ENCODE measurements at places on chromosomes 5 and 9. TPM values are rescaled to one million over a fixed set of nuclear protein-coding genes. Genes with fewer than 3 reads are reported as not detected.

PHAX gene
- total RNA-seq, result 31.7 TPM

HCN1 gene
- 0.17 TPM for total RNA-seq

FLT4 gene
- 8.0 TPM for total RNA-seq

DNA sequence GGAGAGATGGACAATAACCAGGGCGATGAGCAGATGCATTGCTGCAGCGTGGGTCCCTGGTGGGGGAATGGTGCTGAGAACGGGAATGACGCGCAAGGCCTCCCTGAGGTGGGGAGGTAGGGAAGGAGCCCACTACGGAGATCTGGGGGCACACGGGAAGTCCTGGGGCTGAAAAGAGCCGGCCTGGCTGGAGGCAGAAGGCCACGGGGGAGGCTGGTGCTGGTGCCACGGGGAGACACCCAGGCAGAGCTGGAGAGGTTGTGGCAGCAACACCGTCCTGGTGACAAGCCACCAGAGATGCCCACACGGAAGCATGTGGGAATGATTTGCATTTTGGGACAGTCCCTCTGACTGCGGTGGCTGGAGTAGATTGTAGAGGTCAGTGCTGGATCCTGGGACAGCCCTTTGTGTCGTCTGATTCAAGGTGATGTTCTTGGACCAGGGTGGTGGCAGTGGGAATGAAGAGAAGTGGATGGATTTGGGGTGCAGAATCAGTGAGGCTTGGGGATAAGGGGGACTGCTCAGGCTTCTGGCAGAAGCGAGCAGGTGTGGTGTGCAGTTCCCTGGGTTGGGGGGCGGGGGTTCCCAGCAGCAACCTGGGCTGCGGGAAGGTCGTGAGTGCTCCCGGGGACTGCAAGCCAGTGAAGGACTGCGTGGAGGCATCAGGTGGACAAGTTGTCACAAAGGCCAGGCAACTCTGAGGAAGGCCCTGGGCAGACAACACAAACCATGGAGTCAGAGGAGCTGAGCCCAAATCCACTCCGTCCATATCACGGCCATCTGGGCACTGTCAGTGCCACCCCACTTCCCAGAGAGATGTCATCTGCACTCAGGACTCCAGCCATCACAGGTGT is 25.2 kb upstream of the CNOT6 start:
- no peak for DNase-seq

DNA sequence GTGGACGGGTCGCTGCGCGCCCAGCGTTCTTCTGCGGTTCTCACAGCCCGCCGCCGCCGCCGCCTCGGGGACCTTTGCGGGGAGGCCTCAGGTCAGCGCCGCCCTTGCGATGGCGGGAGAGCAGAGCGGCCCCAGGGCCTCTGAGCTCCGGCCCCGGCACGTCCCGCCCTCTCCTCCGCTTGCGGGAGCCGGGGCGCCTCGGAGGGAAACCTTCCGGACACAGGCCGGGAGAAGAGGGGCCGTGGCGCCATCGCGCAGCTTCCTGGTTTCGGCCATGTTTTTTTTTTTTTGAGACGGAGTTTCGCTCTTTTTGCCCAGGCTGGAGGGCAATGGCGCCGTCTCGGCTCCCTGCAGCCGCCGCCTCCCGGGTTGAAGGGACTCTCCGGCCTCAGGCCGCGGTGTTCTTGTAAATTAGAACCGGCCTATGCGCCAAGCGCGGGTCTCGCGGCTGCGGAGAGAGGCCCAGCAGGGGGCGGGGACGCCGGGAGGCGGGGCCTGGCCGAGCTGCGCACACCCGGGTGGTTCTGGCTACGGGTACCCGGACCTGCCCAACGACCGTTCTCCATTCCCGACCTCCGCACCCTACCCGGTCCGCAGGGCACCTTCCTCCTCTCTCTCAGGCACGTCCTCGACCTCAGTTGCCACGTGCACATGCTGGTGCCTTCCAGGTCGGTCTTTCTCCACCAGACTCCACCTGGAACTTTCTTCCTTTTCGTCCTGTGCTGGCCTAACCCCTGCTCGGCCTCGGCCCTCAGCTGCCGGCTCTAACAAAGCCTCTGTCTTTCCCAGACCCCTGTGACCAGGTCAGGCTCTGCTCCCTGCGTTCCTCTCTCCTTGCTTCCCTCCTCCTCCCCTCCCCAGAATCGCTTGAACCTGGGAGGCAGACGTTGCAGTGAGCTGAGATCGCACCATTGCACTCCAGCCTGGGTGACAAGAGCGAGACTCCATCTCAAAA is 28.8 kb upstream of the MGAT1 start:
- DNase-seq, result peak; percentile 94

DNA sequence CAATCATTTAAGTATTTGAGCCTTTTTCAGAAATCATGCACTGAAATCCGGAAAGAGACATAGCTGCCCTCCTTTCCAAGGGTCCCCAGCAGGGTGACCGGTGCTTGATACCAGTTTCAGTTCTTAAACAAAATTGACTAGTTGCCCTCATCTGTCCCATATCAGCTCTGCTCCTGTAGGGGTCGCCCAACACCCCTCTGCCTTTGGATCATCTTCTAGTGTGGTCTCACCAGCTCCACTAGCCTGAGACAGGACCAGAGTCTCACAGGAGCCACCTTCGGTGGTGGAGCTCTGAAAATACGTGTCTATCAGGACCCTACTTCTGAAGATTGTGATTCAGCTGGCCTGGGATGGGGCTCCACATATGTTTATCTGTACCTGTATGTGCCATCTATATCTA is 428.2 kb downstream of the ENC1 start:
- DNase-seq, result no peak

GRCh38 chr5:158546748-158547147 is 553.0 kb downstream of the EBF1 start:
- DNase-seq, result peak; percentile 38

All from left ventricle myocardium superior (tissue), 1 donor.